ENCODE measurements at places on chromosomes 11 and 22.

DNA sequence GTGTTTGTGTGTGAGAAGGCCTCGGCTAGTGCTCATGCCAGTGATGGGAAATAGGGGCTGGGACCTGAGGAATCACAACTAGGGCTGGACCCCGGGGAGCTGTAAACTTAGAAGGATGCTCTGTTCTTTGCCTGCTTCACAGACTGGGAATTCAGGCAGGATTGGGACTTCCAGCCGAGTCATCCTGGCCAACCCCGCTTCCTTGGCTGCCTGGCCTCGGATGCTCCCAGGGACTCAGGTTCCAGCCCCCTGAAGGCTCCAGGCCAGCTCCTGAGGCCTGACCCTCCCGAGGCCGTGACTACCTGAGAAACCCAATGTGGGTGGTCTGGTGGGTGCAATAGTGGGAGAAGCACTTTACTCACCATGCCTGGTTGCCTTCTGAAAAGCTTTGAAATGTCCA, 44.7 kb downstream of the IRAG1 start:
- DNase-seq: no peak

GRCh38 chr11:129639300-129639699, 176.3 kb upstream of the TMEM45B start:
- DNase-seq: peak; percentile 93

- DNase-seq: no peak
These were observed 53.9 kb downstream of the NOX4 start for GRCh38 chr11:89437317-89437716.

GRCh38 chr11:112051768-112052167, 22.0 kb downstream of the PIH1D2 start:
- no peak for DNase-seq

DNA sequence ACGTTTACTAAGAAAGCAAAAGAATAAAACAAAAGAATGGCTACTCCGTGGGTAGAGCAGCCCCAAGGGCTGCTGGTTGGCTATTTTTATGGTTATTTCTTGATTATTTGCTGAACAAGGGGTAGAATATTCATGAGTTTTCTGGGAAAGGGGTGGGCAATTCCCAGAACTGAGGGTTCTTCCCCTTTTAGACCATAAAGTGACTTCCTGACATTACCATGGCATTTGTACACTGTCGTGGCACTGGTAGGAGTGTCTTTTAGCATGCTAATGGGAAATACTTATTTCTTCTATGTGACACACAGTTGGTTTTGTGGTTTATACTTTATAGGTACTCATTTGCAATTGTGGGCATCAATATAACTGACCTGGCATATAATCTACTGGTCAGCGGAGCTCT, 56.3 kb downstream of the SLN start:
- DNase-seq: no peak

Data from NCI-H510A treated with DMSO at 0.1 percent for 48 hours (cell line).